CD4-positive, alpha-beta T cell treated with Interleukin-21 for 1 hour (primary cell): ENCODE measurements at places on chromosomes 5 and 9.

- DNase-seq = no peak
Observed at GRCh38 chr5:170907758-170908157, 45.9 kb downstream of the RANBP17 start.

GRCh38 chr5:114448481-114448880 lies 86.6 kb downstream of the KCNN2 start:
- DNase-seq = no peak

DNA sequence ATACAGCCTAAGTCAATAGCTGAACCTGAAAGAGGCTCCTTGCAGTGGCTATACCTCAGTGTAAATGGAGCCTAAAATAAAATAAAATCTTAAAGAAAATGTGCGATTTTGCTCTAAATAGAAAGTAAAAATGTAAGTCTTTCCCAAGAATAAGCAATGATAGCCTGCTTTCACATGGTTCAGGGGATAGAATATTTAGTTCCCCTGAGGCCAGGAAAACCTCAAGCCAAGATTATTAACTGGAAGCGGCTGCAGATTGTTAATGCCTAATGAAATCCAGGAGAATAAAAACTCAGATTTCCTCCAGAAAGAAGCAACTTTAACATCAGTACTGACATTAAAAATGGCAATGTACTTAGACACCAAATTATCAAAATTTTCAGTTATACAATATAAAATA lies 463.7 kb downstream of the CYLC2 start:
- DNase-seq = no peak

DNA sequence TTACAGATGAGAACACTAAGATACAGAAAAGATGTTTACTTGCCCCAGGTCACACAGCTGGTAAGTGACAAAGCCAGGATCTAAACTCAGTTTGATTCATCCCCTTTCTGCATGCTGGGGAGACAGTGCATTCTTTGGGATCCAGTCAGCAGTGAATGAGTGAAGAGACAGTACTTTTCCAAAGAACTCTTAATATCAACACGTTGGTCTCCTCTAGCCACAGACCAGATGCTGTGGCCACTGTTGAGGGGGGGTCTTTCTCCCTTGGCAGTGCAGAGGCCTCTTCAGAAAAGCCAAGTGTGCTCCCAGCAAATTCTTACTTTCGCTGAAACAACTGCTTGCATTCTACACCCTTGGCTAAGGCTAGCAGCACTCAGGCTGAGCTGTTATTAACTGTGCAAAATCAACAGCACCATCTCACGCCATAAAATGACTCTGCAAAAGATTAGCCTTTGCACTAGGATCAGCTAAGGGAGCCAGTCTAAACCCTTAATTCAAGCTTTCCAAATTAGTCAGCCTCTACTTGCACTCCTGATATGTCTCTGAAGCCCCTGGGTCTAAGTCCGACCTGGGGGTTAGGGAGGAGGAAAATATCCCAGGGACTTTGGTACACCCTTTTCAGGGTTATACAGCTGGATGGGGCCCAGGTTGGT lies 4.8 kb upstream of the TMEM171 start:
- no peak for DNase-seq

DNA sequence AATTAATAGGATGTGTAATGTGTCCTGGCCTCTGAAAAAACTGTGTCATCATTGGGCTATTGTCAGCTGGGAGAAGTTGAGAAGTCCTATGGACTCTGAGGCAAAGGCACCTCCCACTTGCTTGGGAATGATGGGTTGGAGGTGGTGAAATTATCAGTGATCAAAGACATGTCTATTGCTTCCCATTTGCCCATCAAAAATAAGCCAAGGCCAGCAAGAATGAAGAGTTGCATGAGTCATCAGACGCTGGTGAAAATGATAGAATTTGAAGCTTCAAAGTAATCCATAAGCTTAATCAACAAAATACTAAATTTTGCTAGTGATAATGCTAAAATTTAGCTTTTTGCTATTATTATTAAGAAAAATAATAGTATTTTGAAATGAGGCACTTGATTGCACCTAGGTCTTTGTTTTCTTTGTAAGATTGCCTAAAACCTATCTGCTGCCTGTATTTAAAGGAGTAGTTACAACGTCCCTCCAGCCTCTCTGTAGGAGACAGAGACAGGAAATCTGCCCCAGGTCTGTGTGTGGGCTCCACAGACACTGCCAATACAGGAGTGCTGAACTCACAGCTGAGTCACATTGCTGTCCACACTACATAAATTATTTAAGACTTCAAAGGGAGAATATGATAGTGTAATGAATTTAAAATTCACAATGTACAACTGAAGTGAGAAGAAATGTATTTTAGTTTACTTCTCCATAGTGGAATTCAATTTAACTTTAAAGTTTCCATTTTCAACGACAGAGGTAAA lies 48.4 kb upstream of the APC start:
- DNase-seq = no peak

- DNase-seq = no peak
Observed at GRCh38 chr5:54344653-54345052, 34.3 kb upstream of the ARL15 start.

GRCh38 chr5:140633021-140633471 lies at the start of gene CD14:
TSS of gene CD14 (minus strand) at chr5:140633175. CDS start at chr5:140633071, 104 bp downstream.
- DNase-seq = no peak

DNA sequence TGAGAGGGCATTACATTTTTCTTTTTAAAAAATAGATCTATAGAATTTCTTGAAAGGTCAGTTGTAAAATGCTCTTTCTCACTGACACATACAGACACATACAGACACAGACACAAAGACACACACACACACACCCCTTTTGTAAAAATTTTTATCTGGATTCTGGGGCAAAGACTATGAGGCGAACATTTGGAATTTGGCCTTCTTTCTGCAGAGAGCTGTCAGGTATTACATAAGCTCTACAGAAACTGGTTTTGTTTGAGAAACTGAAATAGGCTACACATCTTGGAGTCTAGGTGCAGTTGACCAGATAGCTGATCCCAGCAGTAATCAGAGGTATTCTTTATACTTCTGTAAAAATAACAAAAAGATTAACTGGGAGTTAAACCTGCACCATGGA lies 315.9 kb upstream of the RPS23 start:
- DNase-seq = no peak

DNA sequence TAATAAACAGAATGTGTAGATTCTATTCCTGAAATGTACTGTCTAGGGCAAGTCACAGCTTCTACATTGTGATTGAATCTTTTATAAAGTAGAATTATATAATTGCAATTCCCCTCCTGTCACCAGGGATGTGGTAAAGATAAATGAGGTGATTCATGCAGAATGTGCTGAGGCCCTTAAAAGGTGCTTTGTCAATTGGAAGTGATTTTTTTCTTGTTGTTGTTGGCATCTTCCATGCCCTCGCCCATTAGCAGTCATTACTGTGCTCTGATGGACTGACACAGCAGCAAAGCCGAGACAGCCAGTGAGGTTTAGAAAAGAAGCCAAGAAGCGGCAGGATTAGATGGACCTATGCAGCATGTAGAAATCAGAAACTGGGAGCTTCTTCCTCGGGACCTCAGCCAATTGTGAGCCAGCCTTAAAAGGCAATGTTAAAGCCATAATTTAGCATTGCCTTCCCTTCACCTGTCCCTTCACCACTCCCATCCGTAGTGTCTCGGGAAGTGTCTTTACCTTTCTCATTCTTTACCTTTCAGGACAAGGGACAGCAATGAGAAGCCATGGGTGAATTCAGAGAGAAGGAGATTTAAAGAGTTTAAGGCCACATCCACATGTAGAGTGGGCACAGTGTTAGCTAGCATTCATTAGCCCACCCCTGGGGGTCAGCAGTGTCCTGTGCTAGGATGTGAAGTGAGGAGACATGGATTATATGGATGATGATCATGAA lies 257.8 kb downstream of the PLK2 start:
- DNase-seq = no peak

DNA sequence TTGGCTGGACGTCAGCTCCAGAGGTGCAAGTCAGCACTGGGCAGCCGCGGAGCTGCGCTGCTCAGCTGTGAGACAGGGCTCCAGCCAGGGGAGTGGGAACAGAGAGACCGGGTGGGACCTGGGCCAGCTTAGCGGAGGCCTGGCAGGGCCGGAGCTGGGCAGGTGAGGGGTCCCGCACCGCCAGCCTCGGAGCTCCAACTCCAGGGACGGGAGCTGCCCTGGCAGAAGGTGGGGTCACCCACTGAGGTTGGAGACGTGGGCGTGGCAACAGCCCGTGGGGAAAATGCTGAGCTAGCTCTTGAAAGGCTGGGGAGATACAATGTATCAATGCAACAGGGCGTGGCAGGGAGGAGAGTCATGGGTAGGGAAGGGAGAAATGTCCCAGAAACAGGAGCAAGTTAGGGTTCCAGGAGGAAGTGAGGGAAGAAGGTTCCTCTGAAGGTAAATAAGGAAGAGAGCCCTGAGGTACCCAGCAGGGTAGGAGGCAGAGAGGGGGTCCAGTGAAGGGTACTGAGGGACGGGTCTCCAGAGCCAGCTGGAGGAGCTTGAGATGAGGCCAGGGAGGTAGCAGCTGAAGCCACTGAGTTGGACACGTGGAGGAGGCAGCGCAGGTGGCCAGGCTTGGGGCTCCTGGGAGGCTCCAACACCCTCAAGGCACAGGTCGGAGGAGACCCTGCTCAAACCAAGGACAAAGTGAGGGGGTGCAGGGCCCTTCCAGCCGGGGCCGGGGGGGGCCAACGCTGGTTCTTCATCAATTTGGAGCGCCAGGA lies 736 bp upstream of the NKD2 start:
- no peak for DNase-seq

DNA sequence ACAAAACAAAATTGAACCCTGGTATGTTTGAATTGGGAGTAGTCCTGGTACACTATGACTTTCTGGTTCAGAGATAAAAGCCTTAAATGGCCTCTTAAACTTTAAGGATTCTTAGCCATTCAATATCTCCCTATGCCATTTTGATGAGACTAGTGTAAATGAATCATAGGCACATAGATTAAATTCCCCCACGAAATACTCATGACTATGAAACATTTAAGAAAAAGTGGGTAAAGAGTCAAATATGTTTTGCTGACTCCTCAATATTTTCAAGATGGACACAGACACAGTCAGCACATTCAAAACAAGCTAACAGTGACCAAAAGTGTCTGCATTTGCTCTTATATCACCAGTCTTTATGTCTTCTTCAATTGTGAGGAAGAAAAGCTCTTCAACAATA lies 278.3 kb downstream of the PDE4D start:
- no peak for DNase-seq

- no peak for DNase-seq
Observed at GRCh38 chr5:57581772-57582171, 99.2 kb upstream of the ACTBL2 start.

GRCh38 chr9:81069038-81069795 lies 620.1 kb downstream of the TLE1 start:
- no peak for DNase-seq

DNA sequence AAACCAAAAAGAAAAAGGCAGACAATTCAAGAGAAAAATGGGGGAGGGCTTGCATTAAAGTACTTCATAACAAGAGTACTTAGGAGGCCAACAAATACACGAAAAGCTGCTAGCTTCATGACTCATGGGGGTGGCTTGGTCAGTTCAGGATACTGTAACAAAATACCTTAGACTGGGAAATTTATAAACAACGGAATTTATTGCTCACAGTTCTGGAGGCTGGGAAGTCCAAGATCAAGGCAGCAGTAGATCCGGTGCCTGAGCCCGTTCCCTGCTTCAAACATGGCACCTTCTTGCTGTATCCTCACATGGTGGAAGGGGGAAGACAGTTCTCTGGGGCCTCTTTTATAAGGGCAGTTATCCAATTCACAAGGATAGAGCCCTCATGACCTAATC lies 111.4 kb downstream of the C9orf50 start:
- DNase-seq = no peak

DNA sequence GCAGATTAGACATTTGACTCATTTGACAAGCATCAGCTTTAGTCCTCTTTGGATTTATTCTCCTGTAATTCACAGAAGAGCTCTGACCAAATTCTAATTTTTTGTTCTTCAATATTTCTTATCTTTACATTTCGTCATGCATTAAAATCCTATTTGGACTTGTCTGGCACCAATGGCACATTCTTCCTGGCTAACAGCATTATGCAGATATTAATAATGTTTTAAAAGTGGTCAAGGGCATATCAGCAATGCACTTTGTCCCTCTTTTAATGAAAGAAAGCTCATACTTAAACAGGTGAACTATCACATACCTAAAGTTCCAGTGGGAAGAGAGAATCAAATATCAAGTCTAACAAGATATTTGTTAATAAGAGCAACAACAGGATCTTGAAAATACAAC lies 270.4 kb downstream of the ARL15 start:
- DNase-seq = no peak

- no peak for DNase-seq
Observed at GRCh38 chr5:53915120-53915519, 354.7 kb downstream of the NDUFS4 start.

GRCh38 chr5:139774980-139775661 lies 20.5 kb upstream of the PSD2 start:
- DNase-seq = peak; percentile 76

DNA sequence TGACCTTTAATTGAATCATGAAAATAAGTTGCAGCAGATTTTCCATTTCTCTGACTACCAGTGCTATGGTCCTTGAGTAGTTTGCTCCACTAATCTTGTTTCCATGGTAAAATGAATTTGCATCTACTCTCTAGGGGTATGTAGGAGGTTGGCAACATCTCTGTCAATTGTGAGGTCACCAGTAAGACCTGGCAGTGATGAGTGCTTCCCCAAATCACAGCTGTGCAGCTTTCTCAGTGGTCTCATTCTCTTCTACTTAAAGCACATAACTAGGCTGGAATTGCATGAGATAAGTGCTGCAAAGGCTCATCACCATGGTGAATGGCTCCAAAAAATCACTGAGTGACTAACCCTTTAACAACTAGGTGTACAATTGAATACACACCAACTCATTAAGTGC lies 36.3 kb downstream of the ADAMTS19 start:
- DNase-seq = no peak

- DNase-seq = no peak
Observed at GRCh38 chr5:3796736-3797135, 201.1 kb downstream of the IRX1 start.

- no peak for DNase-seq
Observed at GRCh38 chr9:9747787-9748186, 865.0 kb downstream of the PTPRD start.

- no peak for DNase-seq
Observed at GRCh38 chr9:123614306-123615263, 258.6 kb downstream of the CRB2 start.

DNA sequence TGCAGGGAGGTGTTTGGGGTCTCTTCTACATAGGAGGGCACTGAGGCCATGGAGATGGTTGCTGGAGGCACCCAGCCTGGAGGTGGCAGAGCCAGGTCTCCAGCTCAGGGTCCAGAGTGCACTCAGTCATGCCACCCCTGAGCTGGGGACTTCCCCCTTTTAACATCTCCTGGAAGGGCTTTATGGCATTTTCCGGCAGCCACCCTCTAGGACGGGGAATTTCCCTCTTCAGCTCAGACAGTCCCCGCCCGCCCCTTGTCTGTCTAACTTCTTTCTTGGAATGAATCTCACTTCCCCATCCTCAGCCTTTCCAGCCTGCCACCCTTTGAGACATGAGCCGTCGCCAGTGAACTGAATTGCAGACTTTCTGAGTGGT lies 49.9 kb downstream of the COL15A1 start:
- DNase-seq = peak; percentile 36

DNA sequence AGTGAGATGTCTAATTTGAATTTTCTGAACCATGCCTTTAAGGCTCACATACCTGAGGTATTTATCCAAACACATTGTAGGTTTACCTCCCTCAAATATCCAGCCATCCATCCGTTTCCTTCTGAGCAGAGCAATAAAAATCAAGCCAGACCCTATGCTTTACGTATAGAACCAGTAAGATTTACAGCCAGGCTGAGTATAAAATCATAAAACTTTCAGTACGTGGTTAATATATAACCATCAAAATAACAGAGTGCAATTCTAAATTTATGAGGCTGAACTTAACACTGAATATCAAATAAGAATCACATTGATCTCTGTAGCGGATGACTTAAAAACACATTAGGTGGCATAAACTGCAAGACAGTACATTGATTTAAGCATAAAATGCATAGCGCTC lies 877.9 kb upstream of the WWC1 start:
- DNase-seq = no peak
